Upper lobe of left lung (tissue), 6 donors: ENCODE measurements at places on chromosomes 1 and 21. TPM values are rescaled to one million over a fixed set of nuclear protein-coding genes. Genes with fewer than 3 reads are reported as not detected.

- no peak for DNase-seq
These were observed 90.0 kb downstream of the VWA5B1 start for GRCh38 chr1:20380616-20381035.

GRCh38 chr1:4380564-4381168, 273.7 kb upstream of the AJAP1 start:
- DNase-seq: no peak

DNA sequence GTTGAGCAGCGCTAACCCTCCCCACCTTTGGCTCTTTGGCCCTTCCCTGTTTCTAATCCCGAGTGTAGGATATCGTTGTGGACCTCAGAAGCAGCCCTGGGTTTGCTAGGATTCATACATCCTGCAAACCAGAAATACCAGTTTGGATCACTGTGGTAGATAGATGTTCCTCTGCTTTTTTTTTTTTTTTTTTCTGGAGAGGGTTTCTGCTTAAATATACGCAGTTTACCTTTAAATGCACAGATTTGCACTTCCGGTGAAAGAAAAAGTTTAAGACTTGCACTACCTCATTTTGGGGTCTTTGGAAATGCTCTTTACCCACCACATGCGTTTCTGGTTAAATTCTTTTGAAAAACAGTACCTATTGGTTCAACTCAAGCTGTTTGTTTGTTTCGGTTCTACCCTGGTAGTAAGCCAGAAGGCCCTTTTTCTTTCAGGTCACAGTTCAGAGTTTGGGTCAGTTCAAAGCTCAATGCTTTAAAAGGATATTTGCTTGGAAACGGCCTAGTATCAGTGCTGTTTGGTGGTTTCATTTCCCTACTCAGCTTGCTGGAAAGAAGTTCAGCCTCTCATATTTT, 908 bp downstream of the DDI2 start:
- no peak for DNase-seq

TAS1R1 gene
- 0.11 TPM for total RNA-seq

SPAG17 gene
- total RNA-seq: 10.8 TPM

RGSL1 gene
- not detected for total RNA-seq

GRCh38 chr1:197041486-197042353, 25.3 kb downstream of the F13B start:
- DNase-seq: no peak

- no peak for DNase-seq
These were observed 1.7 kb downstream of the KRTAP10-3 start for GRCh38 chr21:44556879-44557278.

ANGPTL1 gene
- 4.9 TPM for total RNA-seq

- no peak for DNase-seq
These were observed 576.5 kb upstream of the PLXNA2 start for GRCh38 chr1:208820580-208821212.

DNA sequence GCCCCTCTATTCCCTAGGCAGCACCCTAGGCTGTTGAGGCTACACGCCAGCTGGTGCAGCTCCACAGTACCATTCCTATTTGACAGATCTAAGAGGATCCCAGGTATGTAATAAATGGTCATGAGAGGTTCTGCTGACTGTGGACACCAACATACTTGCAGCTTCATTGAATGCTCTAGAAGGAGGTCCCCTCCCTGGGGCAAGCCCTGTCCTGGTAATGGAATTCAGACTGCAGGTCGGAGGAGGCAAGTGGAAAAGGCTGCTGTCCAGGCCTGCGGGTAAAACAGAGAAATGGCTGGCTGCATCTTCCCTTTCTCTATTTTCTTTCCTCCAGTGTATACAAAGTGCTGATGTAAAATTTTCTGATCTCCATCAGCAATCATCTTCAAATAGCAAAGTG, 66.1 kb upstream of the ZNF648 start:
- DNase-seq: no peak

DNA sequence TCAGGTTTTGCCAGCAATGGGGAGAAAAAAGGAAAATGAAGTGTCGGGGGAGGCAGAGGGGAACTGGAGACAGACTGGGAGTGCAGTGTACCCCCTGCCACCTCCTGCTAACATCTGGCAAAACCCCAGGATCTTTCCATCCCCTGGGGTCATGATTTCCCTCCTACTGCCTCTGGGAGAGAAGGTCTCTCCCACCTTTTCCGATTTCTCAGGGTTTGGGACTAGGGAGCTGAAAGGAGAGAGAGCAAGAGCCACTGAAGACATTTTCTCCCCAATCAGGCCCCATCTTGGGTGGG, 5.1 kb downstream of the FHL3 start:
- DNase-seq: no peak

- no peak for DNase-seq
These were observed 699 bp upstream of the NES start for GRCh38 chr1:156677616-156678596.

KIAA1614 gene
- total RNA-seq: 11.9 TPM

GRCh38 chr1:93805027-93805610, 73.9 kb downstream of the DNTTIP2 start:
- no peak for DNase-seq

- no peak for DNase-seq
These were observed 80.3 kb downstream of the LRIG2 start for GRCh38 chr1:113153116-113153803.

GRCh38 chr21:38646213-38646837, 148.0 kb upstream of the ERG start:
- DNase-seq: no peak

TMEM81 gene
- total RNA-seq: 3.0 TPM

DNA sequence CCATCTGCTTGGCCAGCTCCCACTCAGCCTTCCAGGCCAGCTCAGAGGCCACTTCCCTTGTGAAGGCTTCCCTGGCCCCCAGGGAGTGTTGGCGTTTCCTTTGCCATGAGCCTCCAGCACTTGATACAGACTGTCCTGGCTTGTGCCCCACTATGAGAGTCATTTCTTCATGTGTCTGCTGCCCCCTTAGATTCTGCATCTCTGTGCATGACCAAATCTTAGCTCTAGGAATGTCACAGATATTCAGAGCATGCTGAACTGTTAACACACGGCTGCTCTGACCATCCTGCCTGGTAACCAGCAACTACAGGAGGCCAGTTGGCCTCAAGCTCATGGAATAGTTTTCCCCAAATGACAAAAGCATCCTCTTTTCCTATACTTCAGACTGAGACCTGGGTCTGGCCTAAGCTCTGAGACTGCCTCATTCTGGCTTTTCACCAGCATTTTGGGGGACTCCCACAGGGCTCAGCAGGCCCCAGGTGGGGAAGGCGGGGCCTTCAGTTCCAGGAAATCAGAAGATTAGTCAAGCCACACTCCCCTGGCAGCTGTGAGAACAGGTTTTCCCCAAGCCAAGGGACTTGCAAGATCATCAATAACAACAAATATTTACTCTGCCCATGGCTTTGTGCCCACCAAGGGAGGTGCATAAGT, 182.6 kb upstream of the EDN2 start:
- no peak for DNase-seq

- no peak for DNase-seq
These were observed 634 bp downstream of the MYCBP start for GRCh38 chr1:38872401-38873026.

DNA sequence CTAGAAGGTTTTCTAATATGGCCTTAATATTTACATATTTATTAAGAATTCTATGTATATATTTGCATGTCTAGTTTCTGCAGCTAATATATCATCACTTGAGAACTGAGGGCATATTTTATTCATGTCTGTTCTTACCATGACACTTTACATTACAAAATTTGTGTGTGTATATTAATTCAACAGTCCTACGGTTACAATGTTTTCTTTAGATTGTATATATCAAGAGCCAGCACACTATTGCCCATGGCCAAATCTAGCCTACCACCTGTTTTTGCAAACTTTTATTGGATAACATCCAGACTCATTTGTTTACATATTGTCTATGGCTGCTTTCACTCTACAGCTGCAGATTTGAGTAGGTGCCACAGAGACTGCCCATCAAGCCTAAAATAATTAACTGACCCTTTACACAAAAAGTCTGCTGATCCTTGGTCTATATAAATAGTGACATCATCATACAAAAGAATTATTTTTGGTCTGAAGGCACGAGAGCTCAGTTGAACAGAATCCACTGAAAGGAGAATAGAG, 577.4 kb upstream of the PBX1 start:
- DNase-seq: no peak

GRCh38 chr1:226506921-226507320, 41.6 kb upstream of the STUM start:
- no peak for DNase-seq

KCNE2 gene
- total RNA-seq: not detected

DNA sequence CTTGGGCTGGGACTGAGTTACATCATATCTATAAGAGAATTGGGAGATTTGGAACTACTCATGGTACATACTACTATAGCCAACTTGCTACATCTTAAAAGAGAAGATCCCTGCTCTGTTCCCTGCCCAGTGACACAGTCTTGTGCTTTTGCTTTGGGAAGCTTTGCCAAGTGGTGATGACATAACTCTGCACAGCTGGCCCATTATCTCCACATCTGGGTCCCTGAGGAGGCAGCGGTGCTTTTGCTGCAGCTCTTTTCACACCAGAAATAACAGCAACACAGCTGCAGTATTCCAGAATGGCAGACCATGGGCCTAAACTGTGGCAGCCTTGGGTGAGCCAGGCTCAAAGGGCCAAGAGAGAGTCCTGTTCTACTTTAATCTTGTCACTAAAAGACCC, 296.0 kb downstream of the HHAT start:
- DNase-seq: no peak

MIXL1 gene
- not detected for total RNA-seq

DNA sequence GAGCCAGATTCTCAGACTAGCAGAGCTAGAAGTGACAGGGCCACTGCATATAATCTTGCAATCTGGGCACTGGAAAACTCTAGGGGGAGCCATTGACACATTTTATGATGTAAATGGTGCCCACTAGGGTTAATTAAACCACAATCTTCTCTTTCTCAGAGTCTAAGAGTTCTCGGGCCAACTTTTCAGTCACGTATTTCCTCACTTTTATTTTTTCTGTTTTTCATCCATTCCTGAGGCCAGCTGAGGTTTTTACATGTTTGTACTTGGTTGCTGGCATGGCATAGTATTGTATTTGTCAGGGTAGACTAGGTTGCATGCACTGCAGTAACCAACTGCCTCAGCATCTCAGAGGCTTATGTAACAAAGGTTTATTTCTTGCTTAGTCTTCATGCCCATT, 138.2 kb downstream of the ZNF326 start:
- no peak for DNase-seq

GRCh38 chr1:181514298-181515290, 31.3 kb downstream of the CACNA1E start:
- DNase-seq: no peak

DNA sequence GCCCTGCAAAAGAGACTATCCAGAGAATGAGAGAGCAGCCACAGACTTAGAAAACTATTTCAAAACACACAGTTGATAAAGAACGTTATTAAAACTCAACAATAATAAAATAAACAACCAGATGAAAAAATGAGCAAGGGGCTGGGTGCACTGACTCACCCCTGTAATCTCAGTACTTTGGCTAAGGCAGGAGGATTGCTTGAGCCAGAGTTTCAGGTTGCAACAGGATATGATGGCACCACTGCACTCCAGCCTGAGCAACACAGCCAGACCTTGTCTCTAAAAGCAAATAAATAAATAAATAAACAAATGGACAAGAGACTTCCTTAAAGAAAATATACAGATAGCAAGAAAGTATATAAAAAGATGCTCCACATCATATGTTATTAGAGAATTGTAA, 144.6 kb downstream of the LRRIQ3 start:
- no peak for DNase-seq

DNA sequence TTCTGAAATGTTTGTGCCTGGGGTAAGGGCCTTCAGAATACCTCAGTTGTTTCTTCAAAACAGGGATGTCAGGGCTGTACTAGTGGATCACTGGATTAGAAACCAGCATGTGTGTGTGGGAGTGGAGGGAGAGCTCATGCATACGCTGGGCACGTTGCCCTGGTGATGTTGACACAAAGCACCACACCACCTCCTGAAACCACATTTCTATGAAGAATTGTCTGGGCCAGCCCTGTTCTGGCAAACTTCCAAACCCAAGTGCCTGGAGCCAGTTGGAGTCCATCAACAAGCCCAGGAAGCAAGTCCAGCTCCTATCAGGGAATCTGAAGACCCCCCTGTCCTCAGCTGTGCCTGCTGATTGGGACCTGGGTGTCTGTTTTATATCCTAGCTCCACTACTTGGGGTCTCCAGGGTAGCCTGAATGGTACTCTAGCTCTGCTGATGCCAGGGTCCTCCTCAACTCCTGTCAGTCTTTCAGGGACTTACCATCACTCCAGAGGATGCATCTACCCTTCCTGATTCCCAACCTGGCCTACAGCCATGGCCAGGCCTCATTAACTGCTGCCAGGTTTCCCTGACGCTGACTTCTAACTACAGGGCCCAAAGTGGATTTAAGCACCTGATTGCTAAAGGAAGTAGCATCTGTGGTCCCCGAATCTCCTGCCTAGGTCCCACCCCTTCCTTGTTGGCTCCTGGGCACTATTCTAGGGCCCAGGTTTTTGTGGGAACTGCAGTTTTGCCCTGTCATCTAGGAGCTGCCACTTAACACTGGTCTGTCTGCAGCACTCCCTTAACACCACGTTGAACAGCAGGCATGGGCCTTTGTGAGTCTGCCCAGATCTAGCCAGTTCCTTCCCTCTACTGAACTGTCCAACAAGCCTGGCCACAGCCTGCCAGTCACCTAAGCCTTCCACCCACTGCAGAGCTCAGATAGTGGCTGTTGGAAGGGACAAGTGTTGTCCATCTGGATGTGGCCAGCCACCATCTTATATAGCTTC, 45.5 kb downstream of the LPAR3 start:
- DNase-seq: no peak

KCNAB2 gene
- 88.4 TPM for total RNA-seq

DNA sequence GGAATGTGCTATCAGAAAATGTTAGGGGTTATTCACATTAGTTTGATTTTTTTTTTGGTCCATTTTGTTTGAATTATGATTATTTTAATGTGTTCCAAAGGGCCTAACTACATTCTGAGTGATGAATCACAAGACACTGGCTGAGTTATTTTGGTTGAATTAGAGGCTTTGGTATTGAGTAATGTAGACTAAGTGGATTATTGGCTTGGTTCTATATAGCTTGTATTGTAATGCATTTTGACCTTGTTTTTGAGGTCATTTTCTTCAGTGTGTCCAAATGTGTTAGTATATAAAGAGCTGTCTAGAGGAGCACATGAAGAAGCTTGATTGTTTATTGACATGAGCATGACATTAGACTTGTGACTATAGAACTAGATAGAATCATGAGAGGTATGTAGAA, 3.4 kb downstream of the ZNF326 start:
- no peak for DNase-seq

MAP3K6 gene
- 136 TPM for total RNA-seq

ZNF683 gene
- not detected for total RNA-seq

SYT14 gene
- total RNA-seq: not detected

DNA sequence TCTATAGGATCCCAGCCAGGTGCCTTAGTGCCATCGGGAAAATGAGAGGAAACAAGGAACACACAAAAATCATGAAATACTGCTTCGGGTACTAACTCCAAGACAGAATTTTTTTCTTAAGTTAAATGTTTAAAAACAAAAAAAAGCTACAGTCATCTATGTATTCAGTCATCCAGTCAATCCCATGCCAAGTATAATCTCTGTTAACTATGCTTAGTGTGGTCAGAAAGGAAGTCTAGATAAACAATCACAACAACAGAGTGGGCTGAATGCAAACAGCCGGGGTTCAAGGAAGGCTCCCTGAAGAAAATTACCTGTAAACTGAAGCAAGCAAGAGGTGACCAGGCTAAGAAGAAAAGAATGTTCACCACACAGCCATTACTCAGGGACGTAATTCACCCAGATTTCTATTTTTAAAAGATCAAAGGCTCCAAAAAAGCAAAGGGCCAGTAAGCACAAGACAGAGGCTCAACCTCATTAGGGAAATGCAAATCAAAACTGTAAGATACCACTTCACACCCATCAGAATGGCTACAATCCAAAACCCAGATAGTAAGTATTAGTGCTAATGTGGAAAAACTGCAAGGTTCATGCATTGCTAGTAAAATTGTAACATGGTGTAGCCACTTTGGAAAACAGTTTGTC, 53.0 kb downstream of the RERE start:
- no peak for DNase-seq
